ENCODE measurements at places on chromosomes 5 and 9.

- peak; percentile 55 for DNase-seq
These were observed 2.6 kb upstream of the TXNDC8 start for GRCh38 chr9:110340306-110340705.

DNA sequence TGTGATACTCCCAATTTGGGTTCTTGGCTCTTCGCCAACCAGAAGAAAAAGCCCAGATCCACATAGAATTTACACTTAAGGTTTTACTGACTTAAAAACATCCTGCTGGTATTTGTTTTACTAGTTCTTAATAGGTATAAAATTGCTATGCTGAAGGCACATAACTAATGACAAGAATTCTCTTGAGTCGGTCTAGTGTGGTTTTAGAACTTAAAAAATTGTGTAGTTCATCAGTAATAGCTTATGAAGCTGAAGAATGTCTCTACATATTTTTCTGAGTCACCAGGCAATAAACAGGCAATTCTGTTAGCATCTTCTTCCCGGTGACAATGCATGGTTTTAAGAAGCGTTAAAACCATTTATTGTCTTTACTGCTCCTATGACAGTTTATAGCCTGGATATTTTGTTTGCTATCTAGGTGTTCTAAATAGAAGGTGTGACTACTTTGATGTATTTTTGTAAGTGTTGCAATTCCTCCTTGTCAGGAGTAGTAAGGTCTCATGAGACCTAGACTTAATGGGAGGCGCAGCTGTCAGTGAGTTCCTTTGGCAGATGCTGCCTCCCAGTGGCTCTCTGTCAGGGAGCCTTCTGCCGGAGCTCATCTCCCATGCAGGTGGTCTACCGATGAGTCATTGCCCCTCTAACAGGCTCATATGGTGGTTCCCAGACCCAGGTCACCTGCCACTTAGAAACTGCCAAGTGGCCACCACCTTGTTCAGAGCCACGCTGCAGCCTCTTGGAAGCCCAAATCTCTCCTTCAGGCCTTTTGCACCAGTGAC lies 173.8 kb downstream of the MAST4 start:
- DNase-seq: no peak

- DNase-seq: peak; percentile 93
These were observed 26.2 kb downstream of the CARNMT1 start for GRCh38 chr9:75001719-75002421.

DNA sequence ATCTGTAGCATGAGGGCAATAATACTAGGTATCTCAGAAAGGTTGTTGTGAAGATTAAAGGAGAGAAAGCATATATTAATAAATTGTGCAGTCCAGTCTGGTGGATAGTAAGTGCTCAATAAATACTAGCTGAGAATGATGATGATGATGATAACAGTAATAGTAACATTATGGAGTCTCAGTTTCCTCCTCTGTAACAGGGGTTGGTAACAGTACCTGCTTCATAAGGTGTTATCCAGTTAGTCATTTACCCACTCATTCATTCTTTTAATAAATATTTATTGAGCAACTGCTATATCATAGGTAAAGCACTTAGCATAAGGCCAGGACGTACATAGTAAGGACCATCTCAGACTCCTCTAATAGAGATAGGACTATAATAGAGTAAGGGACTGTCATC lies 7.6 kb downstream of the SLC6A7 start:
- no peak for DNase-seq

GRCh38 chr9:98457726-98458370 lies 202.4 kb upstream of the TBC1D2 start:
- DNase-seq: no peak
